ENCODE measurements at places on chromosomes 2 and 18. TPM values are rescaled to one million over a fixed set of nuclear protein-coding genes. Genes with fewer than 3 reads are reported as not detected.
A peak's percentile ranks its signal among the peaks of the same experiment; 100 is the strongest.

DNA sequence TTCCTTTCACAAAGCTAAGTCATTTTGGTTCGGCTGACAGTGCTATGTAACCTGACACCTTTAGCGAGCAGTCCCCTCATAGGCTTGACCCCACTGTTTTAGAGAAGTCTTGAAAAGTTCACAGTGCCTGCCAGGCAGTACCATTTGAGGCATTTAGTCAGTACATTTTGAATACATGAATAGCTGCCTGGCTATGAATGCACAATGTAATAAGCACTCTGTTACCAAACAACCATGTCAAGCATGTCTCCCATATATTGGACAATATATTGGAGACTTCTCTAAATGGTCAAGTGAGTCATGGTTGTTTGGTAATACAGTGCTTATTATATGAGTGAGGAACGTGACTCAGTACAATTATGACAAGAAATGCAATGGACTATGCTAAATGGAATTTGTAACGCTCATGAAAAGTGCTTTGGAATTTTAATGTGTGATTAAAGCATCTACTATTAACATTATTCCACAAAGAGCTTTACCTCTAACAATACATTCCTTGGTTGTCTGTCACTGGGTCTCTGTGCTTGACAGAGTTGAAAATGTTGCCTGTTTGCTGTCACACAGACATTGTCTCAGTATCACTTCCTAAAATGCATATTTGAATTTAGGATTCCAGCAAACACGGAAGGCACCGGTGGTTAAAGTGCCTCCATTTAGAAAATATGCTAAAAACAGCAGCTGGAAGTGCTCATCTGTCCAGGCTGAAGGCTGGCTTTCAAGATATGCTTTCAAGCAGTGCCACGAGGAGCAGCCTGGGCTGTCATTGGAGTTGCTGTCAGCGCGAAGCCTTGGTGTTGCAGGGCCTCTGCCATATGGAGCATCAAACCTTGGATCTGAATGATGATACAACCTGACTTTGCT lies 458.6 kb downstream of the FBXO15 start:
- no peak for DNase-seq

- no peak for DNase-seq
Observed at GRCh38 chr2:74702001-74702715, 48.1 kb downstream of the SEMA4F start.

DNA sequence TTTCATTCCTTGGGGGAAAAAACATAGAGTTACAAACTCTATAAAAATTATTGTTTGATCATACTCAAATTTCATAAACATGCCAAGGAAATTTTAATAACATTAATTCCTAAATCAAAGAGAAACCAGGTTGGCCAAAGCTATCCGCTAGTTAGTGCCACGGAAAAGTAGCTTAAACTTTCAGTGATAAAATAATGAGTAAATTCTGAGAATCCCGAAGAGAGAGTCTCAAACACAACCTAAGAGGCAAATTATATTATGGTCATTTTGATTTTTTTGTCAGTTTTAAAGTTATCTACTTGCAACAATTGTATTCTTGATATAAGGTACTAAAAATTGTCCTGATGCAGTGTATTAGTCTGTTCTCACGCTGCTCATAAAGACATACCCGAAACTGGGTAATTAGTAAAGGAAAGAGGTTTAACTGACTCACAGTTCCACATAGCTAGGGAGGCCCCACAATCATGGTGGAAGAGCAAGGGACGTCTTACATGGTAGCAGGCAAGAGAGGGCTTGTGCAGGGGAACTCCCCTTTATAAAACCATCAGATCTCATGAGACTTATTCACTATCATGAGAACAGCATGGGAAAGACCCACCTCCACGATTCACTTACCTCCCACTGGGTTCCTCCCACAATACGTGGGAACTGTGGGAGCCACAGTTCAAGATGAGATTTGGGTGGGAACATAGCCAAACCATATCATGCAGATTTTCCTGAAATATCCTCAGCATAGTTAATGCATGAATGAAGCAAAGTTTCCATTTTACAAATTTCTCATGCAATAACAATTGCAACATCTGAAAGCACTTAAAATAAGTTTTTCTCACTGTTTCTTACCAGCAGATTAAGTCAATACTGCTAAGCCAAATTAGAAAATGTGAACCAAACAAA lies 205.9 kb upstream of the STK17B start:
- DNase-seq, result no peak

- peak; percentile 61 for DNase-seq
Observed at GRCh38 chr2:190627448-190628412, 21.2 kb upstream of the NAB1 start.

DNA sequence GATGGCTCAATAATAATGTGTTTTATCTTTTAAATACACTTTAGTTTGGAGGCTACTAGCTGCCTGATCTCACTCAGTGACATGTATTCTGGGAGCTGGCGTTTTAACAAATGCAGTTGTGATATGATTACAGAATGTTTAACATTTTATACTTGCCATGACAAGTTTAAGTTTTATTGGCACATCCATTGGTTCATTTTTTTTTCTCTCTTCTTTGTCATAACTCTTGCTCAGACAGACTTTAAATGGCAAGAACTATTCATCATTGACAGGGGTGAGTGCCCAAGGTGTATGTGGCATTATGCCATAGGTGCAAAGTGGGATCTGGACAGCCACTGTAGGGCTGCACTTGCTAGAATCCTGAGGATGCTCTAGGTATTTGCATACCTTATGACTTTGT lies 72.1 kb upstream of the MYL1 start:
- no peak for DNase-seq

- no peak for DNase-seq
Observed at GRCh38 chr2:182280118-182280517, 146.7 kb downstream of the PDE1A start.

DNA sequence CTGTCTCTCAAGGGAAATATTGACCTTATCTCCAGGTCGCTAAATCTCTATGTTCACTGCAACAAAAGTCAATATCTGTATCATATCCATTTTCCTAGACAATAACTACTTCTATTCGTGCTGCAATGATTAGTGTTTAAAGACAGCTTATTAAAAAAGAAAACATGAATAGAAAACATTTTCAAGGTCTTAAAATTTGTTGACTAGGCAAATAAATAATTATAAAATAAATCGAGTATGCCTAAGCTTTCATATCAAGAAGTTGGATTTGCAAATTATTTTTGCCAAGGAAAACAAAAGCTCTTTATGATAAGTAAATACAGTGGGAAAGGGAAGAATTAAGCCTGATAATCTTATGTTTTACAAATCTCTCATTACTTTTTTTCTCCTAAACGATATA lies 428.5 kb downstream of the NUP35 start:
- DNase-seq, result no peak

GRCh38 chr18:48497863-48498262 lies 41.0 kb upstream of the CTIF start:
- DNase-seq, result no peak

DNA sequence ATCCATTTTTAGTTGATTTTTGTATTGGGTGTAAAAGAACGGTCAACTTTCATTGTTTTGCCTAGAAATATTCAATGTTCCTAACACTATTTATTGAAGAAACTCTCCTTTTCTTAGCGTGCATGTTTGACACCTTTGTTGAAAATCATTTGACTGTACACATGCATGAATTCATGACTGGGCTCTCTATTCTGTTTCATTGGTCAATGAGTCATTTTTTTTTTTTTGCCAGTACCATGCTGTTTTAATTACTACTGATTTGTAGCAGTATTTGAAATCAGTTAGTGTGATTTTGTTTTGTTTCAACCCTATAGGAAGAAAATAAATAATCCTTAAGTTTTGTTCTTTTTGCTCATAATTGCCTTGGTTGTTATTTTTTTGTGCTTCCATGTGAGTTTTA lies 828.7 kb downstream of the SUCLG1 start:
- no peak for DNase-seq

GRCh38 chr2:191462370-191462769 lies 215.6 kb upstream of the NABP1 start:
- peak; percentile 80 for DNase-seq

DNA sequence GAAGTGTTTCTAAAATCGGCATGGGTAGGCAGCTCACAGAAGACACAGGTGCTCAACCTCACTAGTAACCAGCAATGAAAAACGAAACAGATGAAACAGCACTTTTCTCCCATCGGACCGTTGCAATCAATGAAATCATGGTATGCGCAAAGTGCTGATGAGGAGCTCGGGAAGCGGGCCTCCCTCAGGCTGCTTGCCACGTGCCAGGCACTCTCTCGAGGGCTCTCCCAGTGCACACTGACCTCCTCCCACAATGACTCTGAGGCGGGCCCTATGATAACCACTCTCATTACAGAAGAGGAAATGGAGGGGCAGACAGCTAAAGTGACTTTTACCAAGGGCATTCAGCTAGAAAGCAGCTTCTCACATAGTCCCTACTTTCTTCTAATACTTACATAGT lies 3.8 kb upstream of the ANKRD23 start:
- DNase-seq, result no peak

- no peak for DNase-seq
Observed at GRCh38 chr2:45288532-45289417, 279.5 kb upstream of the SIX2 start.

DNA sequence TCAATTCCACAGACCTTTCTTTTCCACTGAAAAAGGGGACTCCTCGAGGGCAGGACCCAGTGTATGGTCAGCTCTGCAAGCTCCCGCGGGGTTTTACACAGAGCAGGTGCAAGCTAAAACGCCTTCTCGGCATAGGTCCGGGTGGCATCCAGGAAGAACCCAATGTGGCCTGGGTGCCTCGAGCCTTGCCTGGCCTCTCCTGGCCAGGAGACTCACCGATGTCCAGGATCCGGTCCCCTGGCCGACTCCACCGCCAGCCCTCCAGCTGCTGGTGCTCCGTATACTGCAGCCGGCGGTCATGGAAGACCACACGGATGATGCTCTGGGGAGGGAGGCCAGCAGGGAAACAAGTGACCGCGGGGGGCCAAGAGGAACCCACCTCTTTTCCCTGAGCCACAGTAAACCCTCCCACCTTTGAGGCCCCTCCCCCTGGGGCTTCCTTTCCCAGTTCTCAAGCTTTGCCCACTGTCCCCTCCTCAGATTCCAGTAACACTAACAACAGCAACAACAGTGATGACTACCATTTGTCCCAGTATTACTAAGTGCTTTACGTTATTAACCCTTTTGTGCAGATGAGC lies 36.1 kb downstream of the TFCP2L1 start:
- DNase-seq, result peak; percentile 51

DNA sequence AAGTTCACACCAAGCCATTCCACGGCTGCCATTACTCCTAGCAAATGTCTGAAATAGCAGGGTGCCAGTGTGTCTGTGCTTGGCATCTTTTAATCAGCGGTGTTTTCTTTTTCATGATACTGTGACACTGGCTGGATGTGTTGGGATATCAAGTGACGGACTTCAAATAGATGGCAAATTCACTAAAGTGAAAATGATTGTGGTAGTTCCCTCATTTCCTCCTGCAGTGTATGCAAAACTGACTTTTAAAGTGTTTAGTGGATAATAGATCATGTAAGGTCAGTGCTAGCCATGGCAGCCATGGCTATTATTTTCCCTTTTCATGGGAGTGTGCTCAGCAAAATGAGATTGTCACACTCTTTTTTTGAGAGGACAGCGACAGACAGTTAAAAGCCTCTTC lies 261.5 kb upstream of the SIX3 start:
- peak; percentile 80 for DNase-seq

DNA sequence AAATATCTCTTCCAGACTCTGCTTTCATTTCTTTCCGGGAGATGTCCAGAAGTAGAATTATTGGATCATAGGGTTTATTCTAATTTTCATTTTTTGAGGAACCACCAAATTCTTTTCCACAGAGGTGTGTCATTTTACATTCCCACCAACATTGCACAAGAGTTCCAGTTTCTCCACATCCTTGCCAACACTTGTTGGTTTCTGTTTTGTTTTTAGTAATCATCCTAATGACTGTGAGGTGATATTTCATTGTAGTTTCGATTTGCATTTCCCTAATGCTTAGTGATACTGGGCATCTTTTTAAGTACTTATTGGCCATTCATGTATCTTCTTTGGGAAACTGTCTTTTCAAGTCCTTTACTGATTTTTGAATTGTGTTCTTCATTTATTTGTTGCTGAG lies 513.1 kb downstream of the PARD3B start:
- no peak for DNase-seq

DNA sequence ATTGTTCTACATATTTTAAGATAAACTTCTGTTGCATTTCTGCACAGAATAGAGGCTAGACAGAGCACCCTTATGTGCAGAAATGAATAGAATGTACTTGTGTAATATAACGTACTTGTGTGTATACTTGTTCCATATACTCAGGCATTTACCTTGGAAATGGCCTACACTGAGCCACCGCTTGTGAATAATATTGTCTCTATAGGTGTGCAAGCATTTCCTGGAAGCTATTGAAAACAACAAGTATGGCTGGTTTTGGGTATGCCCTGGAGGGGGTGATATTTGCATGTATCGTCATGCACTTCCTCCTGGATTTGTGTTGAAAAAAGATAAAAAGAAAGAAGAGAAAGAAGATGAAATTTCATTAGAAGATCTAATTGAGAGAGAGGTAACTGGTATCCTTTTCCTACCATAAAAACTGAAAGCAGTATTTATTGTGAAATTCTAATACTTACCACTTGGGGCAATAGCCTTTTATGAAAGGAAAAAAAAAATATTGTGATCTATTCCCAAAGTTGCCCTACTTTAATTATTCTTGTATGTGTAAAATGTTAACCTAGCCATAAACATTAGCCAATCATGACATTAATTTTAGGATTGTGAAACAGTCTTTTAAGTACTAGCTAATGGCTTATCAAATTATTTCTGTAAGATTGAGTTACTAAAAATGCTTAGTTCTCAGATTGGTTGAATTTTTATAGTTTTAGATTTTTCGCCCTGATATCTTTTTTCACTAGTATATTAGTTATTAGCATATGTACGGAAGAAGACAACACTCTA lies 18.0 kb downstream of the ZC3H15 start:
- DNase-seq, result no peak

- no peak for DNase-seq
Observed at GRCh38 chr2:227848586-227848985, 22.8 kb upstream of the DAW1 start.

- peak; percentile 71 for DNase-seq
Observed at GRCh38 chr2:157257312-157258252, at the start of gene GALNT5. GALNT5 (plus strand) TSS chr2:157257705; CDS start chr2:157258083, 378 bp downstream.

- DNase-seq, result no peak
Observed at GRCh38 chr2:151638191-151638933, 95.9 kb downstream of the NEB start.

GRCh38 chr2:214126135-214126534 lies 284.7 kb upstream of the VWC2L start:
- no peak for DNase-seq

The GCG gene
- polyA plus RNA-seq, result not detected

The GRHL1 gene
- 2.3 TPM for polyA plus RNA-seq

The CDCA7 gene
- polyA plus RNA-seq, result 0.34 TPM

The DPYSL5 gene
- polyA plus RNA-seq, result not detected

The CAPN14 gene
- polyA plus RNA-seq, result 0.22 TPM

The CLEC4F gene
- not detected for polyA plus RNA-seq

The IGFBP2 gene
- polyA plus RNA-seq, result 369 TPM

The CPS1 gene
- 6.7 TPM for polyA plus RNA-seq

The LAMA3 gene
- 4.4 TPM for polyA plus RNA-seq

The M1AP gene
- 0.49 TPM for polyA plus RNA-seq

The ALPP gene
- polyA plus RNA-seq, result not detected

The CRYBA2 gene
- polyA plus RNA-seq, result not detected

The ADI1 gene
- 236 TPM for polyA plus RNA-seq

The DARS1 gene
- 39.5 TPM for polyA plus RNA-seq

The PCARE gene
- polyA plus RNA-seq, result 1.3 TPM

The IL1A gene
- not detected for polyA plus RNA-seq

The VWA3B gene
- polyA plus RNA-seq, result not detected

The NMUR1 gene
- 1.3 TPM for polyA plus RNA-seq

Measured in kidney (tissue), 22 donors.